ENCODE measurements at places on chromosomes 3 and 15.

DNA sequence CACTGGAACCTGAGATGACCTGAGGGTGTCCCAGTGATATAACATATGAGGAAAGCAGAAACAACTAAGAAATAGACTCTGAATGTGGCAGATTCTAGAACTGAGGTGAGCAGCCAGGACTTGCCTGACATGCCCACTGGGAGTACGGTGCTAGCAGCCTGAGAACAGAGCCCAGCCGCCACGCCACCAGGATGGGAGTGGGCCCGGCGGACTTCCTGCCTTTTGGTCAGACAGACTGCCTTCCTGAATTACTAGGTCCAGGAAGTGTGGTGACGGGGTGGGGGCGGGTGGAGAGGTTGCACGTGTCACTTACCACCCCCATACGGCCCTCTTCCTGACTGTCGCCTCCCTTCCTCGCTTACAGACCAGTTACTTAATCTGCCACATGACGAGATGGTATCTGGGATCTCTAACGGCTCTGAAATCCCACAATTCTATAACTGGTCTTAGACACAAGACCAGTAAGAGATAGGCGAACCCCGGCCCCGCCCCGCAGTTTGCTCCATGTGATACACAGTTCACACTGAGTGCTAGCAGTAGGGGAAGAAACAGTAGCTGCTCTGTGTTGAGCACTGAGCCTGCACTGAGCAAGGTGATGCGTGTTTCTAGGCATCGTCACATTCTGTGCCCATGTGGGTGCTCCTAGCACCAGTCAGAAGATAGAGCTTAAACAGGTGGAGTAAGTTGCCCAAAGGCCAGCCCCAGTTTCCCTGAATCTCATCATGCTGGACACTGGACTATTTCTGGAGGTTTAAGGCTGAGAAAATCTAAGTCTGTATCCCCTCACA is 95.7 kb downstream of the CPN2 start:
- peak; percentile 32 for DNase-seq

DNA sequence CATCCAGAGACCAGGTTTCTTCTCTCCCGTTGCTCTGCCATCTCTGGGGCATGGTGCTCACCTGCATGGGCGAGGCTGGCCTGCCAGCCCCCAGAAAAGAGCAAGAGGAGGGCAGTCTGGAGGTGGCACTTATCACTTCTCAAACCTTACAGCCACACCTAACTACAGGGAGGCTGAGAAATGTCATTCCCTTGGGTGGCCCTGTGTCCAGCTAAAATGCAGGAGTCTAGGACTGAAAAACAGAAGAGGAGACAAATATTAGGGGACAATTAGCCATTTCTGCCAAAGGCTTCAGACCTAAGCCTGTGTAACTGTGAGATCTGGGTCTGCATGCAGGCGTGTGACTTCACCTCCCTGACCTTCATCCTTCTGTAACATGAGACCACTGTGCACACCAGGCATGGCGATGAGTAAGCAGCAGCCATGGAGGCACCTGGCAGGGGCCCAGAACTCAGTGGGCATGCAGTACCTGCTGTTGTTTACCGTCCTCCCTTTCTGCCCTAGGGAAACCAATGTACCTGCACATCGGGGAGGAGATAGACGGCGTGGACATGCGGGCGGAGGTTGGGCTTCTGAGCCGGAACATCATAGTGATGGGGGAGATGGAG is 83.4 kb downstream of the MESD start:
- DNase-seq: no peak

GRCh38 chr3:119173325-119173724 is at the start of gene UPK1B:
Gene UPK1B (plus strand): TSS chr3:119173598. CDS start chr3:119186742, 13,144 bp downstream.
- DNase-seq: no peak

- no peak for DNase-seq
These were observed 113.0 kb upstream of the GALNT15 start for GRCh38 chr3:16061491-16061890.

DNA sequence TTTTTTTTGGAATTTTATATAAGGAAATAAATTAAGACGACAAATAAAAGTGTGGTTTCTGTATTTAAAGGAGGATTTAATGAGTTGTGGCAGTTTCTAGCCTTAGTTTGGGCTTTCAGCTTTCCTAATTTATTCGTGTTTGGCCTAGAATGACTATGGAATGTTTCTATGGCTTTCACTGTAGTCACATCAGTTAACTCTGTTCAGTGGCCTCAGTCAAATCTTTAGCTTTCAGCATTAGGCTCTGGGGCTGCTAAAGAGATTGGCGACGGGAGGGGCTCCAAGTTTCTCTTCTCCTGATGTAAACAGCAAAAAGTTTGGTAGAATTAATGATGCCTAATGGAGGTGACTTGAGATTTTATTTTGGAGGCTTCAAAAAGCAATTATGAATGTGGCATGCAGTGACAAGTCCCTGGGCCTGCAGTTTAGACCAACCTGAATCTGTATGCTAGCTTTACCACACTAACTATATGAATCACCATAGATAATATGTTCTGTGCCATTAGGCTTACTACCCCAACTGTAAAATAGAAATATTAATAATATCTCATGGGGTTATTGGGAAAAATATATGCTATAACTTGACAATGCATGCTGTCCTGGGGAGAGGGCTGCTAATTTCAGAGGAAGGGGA is 47.1 kb upstream of the ADGRG7 start:
- no peak for DNase-seq

DNA sequence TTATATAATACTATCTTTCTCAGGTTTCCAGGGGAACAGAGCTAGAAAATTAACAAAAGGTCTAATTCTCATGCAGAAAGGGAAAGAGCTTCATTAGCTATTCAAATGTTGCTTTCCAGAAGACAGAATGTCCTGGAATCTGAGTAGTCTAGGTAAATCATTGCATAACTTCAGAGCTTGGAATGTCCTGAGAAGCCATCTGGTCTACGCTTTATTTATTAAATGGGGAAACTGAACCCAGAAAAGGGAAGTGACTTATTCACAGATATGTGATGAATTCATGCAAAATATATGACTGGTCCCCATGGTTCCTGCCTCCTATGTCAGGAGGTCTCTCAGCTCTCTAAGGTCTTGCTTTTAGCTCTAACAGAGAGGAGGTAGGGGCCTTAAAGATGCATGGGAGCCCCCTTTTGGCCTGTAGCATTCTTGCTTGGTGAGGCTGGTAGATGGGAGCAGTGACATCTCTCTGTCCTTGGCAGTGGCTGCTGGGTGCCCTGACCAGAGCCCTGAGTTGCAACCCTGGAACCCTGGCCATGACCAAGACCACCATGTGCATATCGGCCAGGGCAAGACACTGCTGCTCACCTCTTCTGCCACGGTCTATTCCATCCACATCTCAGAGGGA is 99.2 kb downstream of the CEMIP start:
- no peak for DNase-seq

- no peak for DNase-seq
These were observed 55.0 kb upstream of the SI start for GRCh38 chr3:165133188-165133899.

DNA sequence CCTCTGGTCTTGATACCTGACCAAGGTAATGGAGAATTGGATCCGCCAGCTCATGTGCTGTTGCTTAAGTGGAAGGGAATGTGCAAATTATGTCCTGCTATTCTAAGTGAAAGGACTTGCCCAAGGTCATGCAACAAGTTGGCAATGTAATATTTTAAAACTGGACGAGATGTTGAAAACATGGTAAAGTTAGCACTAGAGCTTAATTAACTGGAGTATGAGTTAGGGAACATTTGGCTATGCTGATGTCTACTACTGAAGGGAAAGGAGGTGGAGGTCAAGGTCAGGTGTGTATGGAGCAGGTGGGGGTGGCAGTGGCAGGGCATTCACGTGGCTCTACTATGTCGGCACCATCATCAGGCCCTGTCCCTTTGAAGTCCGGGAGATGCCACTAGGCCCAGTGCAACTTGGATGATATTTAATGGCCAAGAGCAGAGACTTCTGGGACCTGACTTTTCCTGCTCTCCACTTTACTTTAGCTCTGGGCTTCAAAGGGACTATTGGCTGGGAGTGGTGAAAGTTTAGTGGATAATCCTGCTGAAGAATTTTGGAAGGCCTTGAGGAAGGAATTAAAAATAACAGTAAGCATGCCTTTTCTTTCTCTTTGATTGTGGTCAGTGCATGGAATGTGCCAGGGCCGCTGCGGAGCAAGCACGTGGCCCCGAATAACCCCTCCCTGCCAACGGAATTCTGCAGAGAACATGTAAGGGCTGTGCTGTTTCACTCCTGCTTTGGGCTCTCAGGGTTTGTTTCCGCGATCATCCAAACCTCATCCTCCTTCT is 14.9 kb downstream of the SMAD3 start:
- DNase-seq: no peak

DNA sequence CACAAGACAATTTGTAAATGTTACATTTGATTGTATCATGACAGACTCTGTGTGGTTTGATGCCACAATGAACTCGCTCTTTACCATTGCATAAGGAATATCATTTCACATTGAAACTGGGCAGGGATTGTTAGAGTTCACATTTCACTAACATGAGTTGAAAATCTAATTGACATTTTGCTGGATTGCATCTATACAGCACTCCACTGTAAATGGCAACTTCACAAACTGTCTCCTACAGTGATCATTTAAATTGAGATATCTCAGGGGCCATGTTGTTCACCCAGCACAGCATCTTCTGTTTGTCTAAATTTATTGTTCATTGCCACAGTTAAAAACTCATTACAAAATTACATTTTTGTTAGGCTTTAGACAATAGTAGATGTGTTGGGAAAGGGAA is 499.4 kb downstream of the GBE1 start:
- DNase-seq: no peak

DNA sequence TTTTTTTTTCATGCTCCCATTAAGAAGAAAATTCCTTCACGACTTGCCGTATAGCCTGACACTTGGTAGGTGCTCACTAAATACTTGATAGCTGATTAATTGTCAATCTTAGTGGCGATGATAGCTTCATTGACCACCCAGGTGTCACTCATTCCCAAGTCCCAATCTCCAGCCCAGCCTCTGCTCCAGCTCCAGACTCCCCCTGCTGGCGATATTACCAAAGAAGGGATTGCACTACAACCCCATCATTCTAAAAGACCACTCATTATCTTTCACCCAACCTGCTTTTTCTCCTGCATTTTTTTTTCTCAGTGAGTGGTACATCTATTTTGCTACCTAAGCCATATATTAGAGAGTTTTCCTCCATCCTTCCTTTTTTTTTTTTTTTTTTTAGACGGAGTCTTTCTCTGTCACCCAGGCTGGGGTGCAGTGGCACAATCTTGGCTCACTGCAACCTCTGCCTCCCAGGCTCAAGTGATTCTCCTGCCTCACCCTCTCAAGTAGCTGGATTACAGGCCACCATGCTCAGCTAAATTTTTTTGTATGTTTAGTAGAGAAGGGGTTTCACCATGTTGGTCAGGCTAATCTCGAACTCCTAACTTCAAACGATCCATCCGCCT is 19.5 kb upstream of the COMMD2 start:
- peak; percentile 32 for DNase-seq

DNA sequence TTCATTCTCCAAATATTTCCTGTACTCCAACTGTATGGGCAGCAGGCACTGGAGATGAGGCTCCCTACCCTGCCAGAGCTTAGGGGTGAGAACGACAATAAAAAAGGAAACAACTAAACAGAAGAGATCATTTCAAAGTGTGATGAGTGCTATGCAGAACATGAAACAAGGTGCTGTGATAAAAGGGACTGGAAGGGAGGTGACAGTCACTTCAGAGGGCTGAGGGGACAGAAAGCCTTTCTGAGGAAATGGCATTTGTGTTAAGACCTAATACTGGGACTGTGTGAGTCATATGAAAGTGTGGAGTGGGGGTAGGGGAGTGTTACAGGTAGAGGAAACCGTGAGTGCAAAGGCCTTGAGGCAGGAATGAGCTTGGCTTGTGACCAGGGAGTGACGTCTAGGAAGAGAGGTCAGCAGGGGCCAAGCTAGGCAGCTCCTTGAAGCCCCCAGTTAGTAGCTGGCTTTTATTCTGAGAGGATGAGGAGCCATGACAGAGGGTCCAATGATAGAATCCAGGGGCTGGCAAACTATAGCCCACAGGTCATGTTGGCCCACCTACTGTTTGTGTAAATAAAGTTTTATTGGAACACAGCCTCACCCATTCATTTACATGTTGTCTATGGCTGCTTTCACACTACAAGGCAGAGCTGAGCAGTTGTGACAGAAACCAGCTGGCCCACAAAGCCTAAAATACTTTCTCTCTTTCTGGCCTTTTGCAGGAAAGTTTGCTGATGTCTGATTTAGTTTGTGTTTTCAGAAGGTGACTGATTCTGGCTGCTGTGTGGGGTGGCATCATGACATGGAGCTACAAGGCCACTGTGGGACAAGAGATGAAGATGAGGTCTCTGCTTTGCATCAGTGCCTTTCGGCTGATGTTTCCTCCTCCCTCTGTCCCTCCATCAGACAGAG is 56.6 kb downstream of the LSM3 start:
- no peak for DNase-seq

GRCh38 chr3:195385526-195385925 is 57.3 kb downstream of the ACAP2 start:
- DNase-seq: no peak

DNA sequence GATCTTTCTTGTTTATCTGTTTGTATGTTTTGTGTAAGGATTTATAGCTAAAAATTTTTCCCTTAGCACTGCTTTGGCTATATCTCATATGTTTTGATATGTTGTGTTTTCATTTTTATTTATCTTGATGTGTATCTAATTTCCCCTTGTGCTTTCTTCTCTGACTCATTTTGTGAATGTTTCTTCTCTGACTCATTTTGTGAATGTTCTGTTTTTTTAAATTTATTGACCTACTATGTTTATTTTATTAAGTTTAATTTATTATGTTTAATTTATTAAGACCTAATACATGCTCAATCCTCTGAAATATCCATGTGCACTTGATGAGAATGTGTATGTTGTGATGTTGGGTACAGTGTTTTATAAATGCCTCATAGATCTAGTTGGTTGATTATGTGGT is 793.5 kb upstream of the CADM2 start:
- DNase-seq: no peak

DNA sequence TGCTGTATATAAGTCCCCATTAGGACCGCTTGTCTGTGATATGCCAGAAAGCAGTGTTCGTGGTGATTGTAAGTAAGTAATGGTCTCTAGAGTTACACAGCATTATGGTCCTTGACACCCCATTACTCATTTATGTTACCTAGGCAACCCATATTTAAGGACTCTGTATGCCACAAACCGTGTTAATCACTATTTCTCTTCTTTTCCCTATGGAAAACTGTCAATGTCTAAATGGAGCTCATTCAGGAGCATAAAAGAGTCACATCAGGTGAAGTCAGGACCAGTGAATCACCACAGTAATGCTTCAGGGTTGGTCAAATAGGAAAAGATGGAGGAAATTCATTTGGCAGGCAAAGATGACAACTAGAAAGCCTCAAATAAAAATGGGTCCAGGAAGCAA is 146.6 kb upstream of the PEX5L start:
- DNase-seq: no peak

- DNase-seq: no peak
These were observed 210.3 kb upstream of the CNTN6 start for GRCh38 chr3:882533-882932.

GRCh38 chr15:70030851-70031250 is 66.9 kb downstream of the TLE3 start:
- no peak for DNase-seq

GRCh38 chr3:117736846-117737245 is 1027.3 kb downstream of the TUSC7 start:
- DNase-seq: no peak

- DNase-seq: peak; percentile 56
These were observed 35.2 kb downstream of the GLB1 start for GRCh38 chr3:33061782-33062181.

- DNase-seq: no peak
These were observed 108.0 kb downstream of the FBN1 start for GRCh38 chr15:48537271-48538113.

GRCh38 chr15:66940368-66940767 is 125.0 kb upstream of the SMAD3 start:
- peak; percentile 13 for DNase-seq

Data from stimulated activated CD4-positive, alpha-beta T cell treated with anti-CD3 and anti-CD28 coated beads, Interleukin-1b, Interleukin-23, amount 100 ng/mL, for 48 hours (primary cell).